ENCODE measurements at places on chromosomes 1 and 21. TPM values are rescaled to one million over a fixed set of nuclear protein-coding genes. Genes with fewer than 3 reads are reported as not detected.

FCRLB gene
- total RNA-seq = 0.19 TPM

DNA sequence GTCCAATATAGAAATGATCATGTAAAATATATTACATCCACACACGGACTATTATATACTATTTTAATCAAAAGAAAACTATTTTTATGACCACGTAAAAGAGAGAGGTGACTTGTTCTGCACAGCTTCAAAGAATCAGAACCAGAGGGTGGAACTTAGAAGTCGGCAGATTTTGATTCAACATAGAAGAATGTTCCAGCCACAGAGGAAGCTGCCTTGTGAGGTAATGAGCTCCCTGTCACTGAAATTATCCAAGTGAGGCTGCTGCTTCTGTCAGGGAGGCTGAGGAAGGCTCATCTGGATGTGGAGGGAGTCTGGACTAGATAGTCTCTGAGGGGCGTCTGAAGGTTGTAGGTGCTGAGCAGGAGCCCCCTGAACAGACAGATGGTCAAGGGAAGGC is 2.7 kb downstream of the PLEKHA6 start:
- no peak for DNase-seq

- DNase-seq = no peak
These were observed 177.5 kb downstream of the HIVEP3 start for GRCh38 chr1:41741244-41741643.

TMPRSS3 gene
- not detected for total RNA-seq

TMEM54 gene
- total RNA-seq = 10.5 TPM

DNA sequence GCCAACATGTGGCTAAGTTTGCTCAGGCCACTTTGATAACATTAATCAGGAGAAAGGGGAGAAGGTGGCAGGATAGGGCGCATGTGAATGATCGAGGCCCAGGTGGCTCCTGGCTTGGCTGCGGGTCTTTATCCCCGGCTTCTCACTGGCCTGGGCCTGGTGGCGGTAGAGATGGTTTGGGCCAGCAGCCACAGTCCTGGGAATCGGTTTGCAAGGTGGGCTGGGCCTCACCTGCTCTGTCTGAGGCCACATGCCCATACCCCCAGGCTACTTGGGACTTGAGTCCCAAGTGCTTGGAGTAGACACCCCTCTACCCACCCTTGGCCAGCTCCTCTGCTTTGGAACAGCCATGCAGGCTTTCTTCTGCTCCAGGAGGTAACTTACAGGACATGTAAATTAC is 49.7 kb upstream of the DISP3 start:
- DNase-seq = no peak

- no peak for DNase-seq
These were observed 41.5 kb downstream of the MORN1 start for GRCh38 chr1:2349806-2350205.

PTGER3 gene
- total RNA-seq = 1.3 TPM

DNA sequence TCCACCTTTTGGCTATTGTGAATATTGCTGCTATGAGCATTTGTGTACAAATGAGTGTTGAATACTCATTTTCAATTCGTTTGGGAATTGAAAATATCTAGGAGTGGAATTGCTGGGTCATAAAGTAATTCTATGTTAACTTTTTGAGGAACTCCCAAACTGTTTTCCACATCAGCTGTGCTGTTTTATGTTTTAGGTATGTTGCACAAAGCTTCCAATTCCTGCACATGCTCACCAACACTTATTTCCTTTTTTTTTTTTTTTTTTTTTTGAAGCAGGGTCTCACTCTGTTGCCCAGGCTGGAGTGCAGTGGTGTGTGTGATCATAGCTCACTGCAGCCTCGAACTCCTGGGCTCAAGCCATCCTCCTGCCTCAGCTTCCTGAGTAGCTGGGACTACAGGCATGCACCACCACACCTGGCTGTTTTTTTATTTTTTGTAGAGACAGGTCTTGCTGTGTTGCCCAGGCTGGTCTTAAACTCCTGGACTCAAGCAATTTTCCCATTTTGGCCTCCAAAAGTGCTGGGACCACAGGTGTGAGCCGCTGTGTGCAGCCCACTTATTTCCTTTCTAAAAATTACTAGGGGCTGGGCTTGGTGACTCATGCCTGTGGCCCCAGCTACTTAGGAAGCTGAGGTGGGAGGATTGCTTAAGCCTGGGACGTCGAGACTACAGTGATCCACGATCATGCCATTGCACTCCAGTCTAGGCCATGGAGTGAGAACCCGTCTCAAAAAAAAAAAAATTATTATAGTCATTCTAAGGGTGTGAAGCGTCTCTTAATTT is 33.4 kb downstream of the TMCC2 start:
- DNase-seq = peak; percentile 3

RCSD1 gene
- 42.9 TPM for total RNA-seq

ADAMTS4 gene
- total RNA-seq = 7.0 TPM

LCE2B gene
- not detected for total RNA-seq

TAS1R2 gene
- total RNA-seq = not detected

PPIAL4G gene
- not detected for total RNA-seq

DNA sequence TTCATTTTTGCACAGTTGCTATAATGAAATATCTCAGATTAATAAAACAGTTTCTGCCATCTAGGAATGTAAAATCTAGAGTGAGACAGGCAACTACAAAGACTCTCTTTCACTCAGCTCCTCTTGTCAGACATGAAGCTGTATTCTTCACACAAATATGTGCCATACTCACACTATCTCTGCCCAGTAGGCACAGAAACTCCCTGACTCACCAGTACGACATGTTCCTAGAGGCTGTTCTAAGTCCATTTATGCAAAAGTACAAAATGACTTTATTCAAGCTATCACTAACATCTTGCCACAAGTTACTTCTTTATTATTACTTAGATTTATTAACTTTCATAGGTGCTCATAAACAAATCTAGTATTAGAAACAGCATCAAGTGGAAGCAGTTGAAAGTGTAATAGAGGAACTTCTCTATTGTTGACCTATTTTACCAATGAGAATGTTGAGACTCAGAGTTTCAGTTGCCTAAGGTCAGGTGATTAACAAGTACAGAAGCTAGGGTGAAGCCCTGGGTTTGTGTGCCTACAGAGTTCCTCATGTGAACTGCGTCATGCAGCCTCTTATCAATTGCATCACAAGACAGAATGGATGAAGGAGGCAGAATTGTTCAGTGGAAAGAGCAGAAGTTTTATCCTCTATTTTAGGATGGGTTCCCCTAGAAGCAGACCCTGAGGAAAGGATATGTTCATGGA is 98.9 kb downstream of the RGS2 start:
- no peak for DNase-seq

- DNase-seq = no peak
These were observed 9.1 kb downstream of the LDLRAD1 start for GRCh38 chr1:54008876-54009275.

- no peak for DNase-seq
These were observed 688 bp upstream of the CHD5 start for GRCh38 chr1:6180707-6181311.

- no peak for DNase-seq
These were observed 65.7 kb downstream of the SETD4 start for GRCh38 chr21:35994613-35995012.

DNA sequence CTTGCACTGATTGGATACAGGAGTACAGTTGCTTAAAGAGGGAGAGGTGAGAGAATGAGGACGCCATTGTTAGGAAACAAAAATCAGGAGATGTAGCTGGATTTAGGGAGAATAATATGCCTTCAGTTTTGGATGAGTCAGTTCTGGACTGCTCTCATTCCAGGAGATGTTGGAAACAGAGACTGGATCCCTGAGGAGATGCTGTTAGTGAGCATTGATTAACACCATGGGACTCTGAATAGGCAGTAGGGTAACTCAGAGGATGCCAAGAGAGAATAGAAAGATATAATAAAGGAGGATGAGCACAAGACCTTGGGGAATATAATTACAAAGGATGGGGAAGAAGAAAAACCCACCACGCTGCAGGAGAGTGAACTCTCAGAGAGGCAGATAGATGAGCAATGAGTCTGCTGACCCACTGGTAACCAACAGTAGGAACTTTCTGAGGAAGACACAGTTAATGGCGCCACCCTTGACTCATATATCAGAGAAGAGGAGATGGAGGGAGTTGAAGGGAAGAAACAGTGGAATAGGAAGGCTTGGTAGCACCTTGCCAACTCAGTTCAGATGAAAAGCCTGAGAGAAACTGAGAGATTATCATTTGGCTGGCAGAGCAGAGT is 10.5 kb downstream of the KCNJ15 start:
- DNase-seq = no peak

DNA sequence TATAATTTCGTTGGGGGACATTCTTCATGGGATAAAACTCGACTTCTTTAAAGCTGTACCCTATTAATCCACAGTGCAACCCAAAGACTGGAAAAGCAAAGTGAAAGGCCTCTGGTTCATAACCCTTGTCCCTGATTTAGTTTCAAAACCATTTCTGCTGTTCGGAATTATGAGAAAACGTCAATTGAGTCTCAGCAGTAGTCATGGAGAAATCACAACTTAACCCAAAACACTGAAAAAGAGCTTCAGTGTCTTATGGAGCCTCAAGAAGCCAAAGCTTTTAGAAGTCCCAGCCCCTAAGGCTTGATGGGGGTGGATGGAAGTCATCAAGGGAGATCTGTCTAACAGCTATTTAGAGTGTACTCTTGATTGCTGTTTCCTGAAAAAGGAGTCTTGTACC is 73.5 kb upstream of the VCAM1 start:
- DNase-seq = no peak

CGN gene
- 0.27 TPM for total RNA-seq

PEAR1 gene
- total RNA-seq = 6.7 TPM
